ENCODE measurements at places on chromosomes 11 and 22. TPM values are rescaled to one million over a fixed set of nuclear protein-coding genes. Genes with fewer than 3 reads are reported as not detected.

The APOBEC3A gene
- not detected for total RNA-seq

The C22orf31 gene
- total RNA-seq, result not detected

The SLC25A45 gene
- 1.5 TPM for total RNA-seq

The FGF19 gene
- total RNA-seq, result 0.34 TPM

The TPBGL gene
- total RNA-seq, result 0.19 TPM

The IGSF9B gene
- 12.9 TPM for total RNA-seq

The EHF gene
- not detected for total RNA-seq

The OR4C46 gene
- not detected for total RNA-seq

The GRAP2 gene
- 0.12 TPM for total RNA-seq

- no peak overlapping the region for H3K27ac ChIP-seq
- peaks cover 72% of the 10 kb centered on the region for H3K27me3 ChIP-seq
- no peaks in the 10 kb centered on the region for H3K36me3 ChIP-seq
- H3K4me1 ChIP-seq, result no peaks in the 10 kb centered on the region
- no peak overlapping the region for H3K4me3 ChIP-seq
Measured at GRCh38 chr11:13896981-13897353, 65.6 kb upstream of the SPON1 start.

- no peak for DNase-seq
- H3K4me3 ChIP-seq, result no peak overlapping the region
- no peaks in the 10 kb centered on the region for H3K36me3 ChIP-seq
- H3K4me1 ChIP-seq, result peaks cover 22% of the 10 kb centered on the region
- no peaks in the 10 kb centered on the region for H3K27me3 ChIP-seq
Measured at GRCh38 chr11:126387857-126388256, 32.4 kb downstream of the ST3GAL4 start.

- no peaks in the 10 kb centered on the region for H3K36me3 ChIP-seq
- H3K4me3 ChIP-seq, result no peak overlapping the region
- no peak for DNase-seq
- no peaks in the 10 kb centered on the region for H3K4me1 ChIP-seq
- no peaks in the 10 kb centered on the region for H3K27me3 ChIP-seq
Measured at GRCh38 chr11:111194860-111195568, 50.5 kb upstream of the POU2AF2 start.

- H3K4me3 ChIP-seq, result no peak overlapping the region
- H3K4me1 ChIP-seq, result no peaks in the 10 kb centered on the region
- H3K27ac ChIP-seq, result no peak overlapping the region
- H3K27me3 ChIP-seq, result no peaks in the 10 kb centered on the region
- DNase-seq, result no peak
- H3K36me3 ChIP-seq, result no peaks in the 10 kb centered on the region
Measured at GRCh38 chr11:114653148-114653547, 25.2 kb upstream of the NXPE2 start.

- no peak overlapping the region for H3K27ac ChIP-seq
- H3K4me1 ChIP-seq, result peaks cover 14% of the 10 kb centered on the region
- H3K36me3 ChIP-seq, result peaks cover 11% of the 10 kb centered on the region
- no peaks in the 10 kb centered on the region for H3K27me3 ChIP-seq
- no peak overlapping the region for H3K4me3 ChIP-seq
- DNase-seq, result no peak
Measured at GRCh38 chr11:74322667-74323066, 11.2 kb upstream of the P4HA3 start.

DNA sequence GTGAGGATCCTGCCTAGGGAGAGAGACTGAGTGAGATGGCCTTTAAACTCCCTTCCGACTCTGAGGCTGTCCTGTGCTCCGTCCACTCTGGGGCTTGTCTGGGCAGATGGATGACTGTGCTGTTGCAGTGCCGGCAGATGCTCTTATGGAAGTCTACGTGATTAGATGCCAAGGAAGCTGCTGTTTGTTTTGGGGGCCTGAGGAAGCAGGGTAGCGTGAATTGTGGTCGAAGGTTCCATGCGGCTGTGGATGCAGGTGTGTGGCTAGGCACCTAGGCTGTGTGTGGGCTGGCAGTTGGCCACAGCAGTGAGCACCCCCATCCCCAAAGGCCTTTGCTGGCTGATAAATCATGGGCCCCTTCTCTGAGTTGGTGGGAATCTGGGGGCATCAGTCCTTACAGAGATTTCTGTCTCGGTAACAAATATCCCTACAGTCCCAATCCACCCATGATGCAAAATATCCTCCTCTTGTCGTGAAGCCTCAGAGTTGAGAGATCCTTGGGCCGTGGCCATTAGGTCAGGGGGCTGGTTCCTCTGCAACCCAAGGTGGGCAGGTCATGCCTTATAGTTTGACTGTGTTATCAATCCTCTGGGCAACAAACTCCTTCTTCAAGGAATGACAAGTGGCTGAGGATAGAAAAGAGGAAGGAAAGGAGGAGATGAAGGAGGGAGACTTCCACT lies 31.2 kb downstream of the AMPD3 start:
- peaks cover 21% of the 10 kb centered on the region for H3K4me1 ChIP-seq
- H3K27me3 ChIP-seq, result no peaks in the 10 kb centered on the region
- H3K4me3 ChIP-seq, result no peak overlapping the region
- peaks cover under 1% of the 10 kb centered on the region for H3K36me3 ChIP-seq
- H3K27ac ChIP-seq, result no peak overlapping the region

DNA sequence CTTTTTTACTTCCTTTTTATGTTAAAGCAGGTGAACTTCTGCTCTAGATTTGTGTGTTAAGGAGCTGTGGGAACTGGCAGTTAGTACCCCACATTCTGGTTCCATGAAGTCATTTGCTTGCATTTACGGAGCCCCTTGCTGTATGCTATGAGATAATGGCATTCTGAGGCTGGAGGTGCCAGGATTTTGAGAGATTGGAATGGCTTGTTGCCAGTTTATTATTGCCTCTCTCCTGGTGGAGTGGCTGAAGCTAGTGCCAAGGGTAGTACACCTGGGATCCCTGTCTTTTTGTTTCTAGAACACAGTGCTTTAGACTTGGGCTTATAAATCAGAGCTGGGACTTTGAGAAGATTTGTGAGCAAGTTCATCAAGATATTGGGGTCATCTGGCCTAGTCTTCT lies 73.8 kb downstream of the STIM1 start:
- no peaks in the 10 kb centered on the region for H3K27me3 ChIP-seq
- H3K4me1 ChIP-seq, result no peaks in the 10 kb centered on the region
- H3K4me3 ChIP-seq, result no peak overlapping the region
- no peaks in the 10 kb centered on the region for H3K36me3 ChIP-seq
- H3K27ac ChIP-seq, result no peak overlapping the region

GRCh38 chr11:96567176-96567575 lies 177.4 kb downstream of the JRKL start:
- H3K4me1 ChIP-seq, result no peaks in the 10 kb centered on the region
- H3K27me3 ChIP-seq, result no peaks in the 10 kb centered on the region
- no peak overlapping the region for H3K27ac ChIP-seq
- no peak for DNase-seq
- H3K4me3 ChIP-seq, result no peak overlapping the region

DNA sequence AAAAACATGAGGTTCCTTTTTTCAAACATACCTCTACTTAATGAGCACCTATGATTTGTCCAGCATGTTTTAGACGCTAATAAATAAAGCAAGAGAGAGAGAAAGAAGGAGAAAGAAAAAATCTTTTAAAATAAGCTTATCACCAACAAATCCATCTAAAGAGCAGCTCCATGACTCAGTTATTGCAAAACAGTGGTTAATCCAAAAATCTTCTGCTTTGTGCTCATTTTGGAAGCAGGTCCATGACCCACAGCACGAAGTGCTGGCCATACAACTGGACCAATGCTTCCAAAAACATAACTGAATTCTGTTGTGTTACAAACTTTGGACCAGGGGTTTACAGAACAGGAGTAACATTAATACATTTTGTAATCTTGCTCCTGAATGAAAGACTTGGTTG lies 696.6 kb downstream of the KCNA4 start:
- DNase-seq, result no peak
- H3K4me3 ChIP-seq, result no peak overlapping the region
- no peaks in the 10 kb centered on the region for H3K27me3 ChIP-seq
